ENCODE measurements at places on chromosomes 5 and 9. TPM values are rescaled to one million over a fixed set of nuclear protein-coding genes. Genes with fewer than 3 reads are reported as not detected.

ZBTB34 gene
- total RNA-seq, result 11.2 TPM

EDIL3 gene
- total RNA-seq, result 120 TPM

PITX1 gene
- 0.81 TPM for total RNA-seq

PDGFRB gene
- total RNA-seq, result 543 TPM

RIC1 gene
- total RNA-seq, result 54.9 TPM

ARL15 gene
- total RNA-seq, result 19.5 TPM

MYORG gene
- total RNA-seq, result 1.1 TPM

PCDHA8 gene
- total RNA-seq, result 0.24 TPM

ZBED3 gene
- 3.1 TPM for total RNA-seq

PTPRD gene
- total RNA-seq, result 2.2 TPM

SCGB3A2 gene
- total RNA-seq, result not detected

PLAC8L1 gene
- total RNA-seq, result not detected

IFNB1 gene
- total RNA-seq, result not detected

SNCAIP gene
- 0.65 TPM for total RNA-seq

PSAT1 gene
- total RNA-seq, result 127 TPM

CFAP77 gene
- not detected for total RNA-seq

IL9 gene
- not detected for total RNA-seq

ARID3C gene
- total RNA-seq, result 0.32 TPM

PCDHGA10 gene
- total RNA-seq, result 19.1 TPM

RNF183 gene
- not detected for total RNA-seq

CNOT8 gene
- 45.3 TPM for total RNA-seq

MYMK gene
- total RNA-seq, result not detected

SLC22A4 gene
- 13.5 TPM for total RNA-seq

ANKRD55 gene
- total RNA-seq, result not detected

ATP6V1G1 gene
- 90.0 TPM for total RNA-seq

TAF11L14 gene
- total RNA-seq, result not detected

LHX2 gene
- not detected for total RNA-seq

SLC25A2 gene
- 1.9 TPM for total RNA-seq

TMEM171 gene
- total RNA-seq, result 27.3 TPM

LRRC19 gene
- not detected for total RNA-seq
